Kidney (tissue), 22 donors: ENCODE measurements at places on chromosomes 7 and 10. TPM values are rescaled to one million over a fixed set of nuclear protein-coding genes. Genes with fewer than 3 reads are reported as not detected.
A peak's percentile ranks its signal among the peaks of the same experiment; 100 is the strongest.

- no peak overlapping the region for H3K4me3 ChIP-seq
- H3K4me1 ChIP-seq, result no peaks in the 10 kb centered on the region
- H3K36me3 ChIP-seq, result no peaks in the 10 kb centered on the region
- H3K27me3 ChIP-seq, result no peaks in the 10 kb centered on the region
- H3K27ac ChIP-seq, result no peak overlapping the region
Measured at GRCh38 chr7:84022684-84023308, 171.8 kb downstream of the SEMA3A start.

GRCh38 chr10:91955114-91955513 lies 31.5 kb downstream of the BTAF1 start:
- H3K27ac ChIP-seq, result no peak overlapping the region
- peaks cover 53% of the 10 kb centered on the region for H3K36me3 ChIP-seq
- no peak overlapping the region for H3K4me3 ChIP-seq
- no peaks in the 10 kb centered on the region for H3K4me1 ChIP-seq

DNA sequence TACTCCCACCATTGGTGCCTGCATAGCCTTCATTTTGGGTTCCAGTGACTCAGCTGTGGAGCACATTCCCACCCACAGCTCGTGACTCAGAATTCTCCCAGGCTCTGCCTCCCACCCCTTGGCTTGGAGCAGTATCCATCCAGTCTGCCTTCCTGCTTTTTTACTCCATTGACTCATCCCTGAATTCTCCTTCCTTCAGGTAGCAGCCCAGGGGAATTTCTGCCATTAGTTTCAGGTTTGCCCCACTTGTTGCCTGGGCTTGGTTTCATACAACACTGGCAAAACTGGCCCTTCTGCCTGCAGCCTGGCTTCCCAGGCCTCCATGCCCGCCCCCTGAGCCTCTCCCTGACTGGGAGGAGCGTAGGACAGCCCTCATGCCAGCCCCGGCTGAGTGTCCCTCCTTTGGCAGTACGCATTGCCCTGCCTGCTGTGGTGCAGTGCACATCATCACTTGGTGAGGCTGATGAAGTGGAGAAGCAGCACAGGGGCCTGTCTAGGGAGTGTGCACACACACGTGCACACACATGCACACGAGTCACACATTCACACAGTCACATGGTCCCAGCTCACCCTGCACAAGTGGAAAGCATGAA lies 55.0 kb downstream of the SNX10 start:
- no peaks in the 10 kb centered on the region for H3K36me3 ChIP-seq
- no peak overlapping the region for H3K4me3 ChIP-seq

- no peak overlapping the region for H3K27ac ChIP-seq
- no peaks in the 10 kb centered on the region for H3K27me3 ChIP-seq
- no peak overlapping the region for H3K4me3 ChIP-seq
- no peaks in the 10 kb centered on the region for H3K4me1 ChIP-seq
- peaks cover 53% of the 10 kb centered on the region for H3K36me3 ChIP-seq
Measured at GRCh38 chr10:77979221-77979620, 50.1 kb downstream of the POLR3A start.

DNA sequence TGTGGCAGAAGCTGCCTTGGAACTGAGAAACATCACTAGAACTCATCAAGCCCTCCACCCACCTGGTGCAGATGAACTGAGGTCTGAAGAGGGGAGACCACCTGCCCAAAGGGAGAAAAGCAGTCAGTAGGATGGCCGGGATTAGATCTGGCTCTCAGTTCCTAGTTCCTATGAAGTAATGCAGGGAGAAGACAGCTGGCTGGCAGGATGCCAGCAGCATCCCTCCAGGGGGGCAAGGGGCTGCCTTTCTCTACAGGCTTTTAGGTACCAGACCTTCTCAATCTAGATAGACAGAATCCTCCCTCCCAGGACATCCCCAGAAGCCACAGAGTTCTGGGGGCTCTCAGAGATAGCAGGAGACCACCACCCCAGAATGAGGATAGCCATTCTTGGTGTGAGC lies 7.8 kb downstream of the CRHR2 start:
- DNase-seq, result no peak
- H3K4me1 ChIP-seq, result no peaks in the 10 kb centered on the region
- no peaks in the 10 kb centered on the region for H3K36me3 ChIP-seq
- H3K4me3 ChIP-seq, result no peak overlapping the region

- H3K4me1 ChIP-seq, result no peaks in the 10 kb centered on the region
- no peak overlapping the region for H3K4me3 ChIP-seq
- no peak overlapping the region for H3K27ac ChIP-seq
- H3K27me3 ChIP-seq, result no peaks in the 10 kb centered on the region
Measured at GRCh38 chr7:122673951-122674350, 25.0 kb downstream of the RNF133 start.

GPR141 gene
- total RNA-seq, result 3.3 TPM

DNA sequence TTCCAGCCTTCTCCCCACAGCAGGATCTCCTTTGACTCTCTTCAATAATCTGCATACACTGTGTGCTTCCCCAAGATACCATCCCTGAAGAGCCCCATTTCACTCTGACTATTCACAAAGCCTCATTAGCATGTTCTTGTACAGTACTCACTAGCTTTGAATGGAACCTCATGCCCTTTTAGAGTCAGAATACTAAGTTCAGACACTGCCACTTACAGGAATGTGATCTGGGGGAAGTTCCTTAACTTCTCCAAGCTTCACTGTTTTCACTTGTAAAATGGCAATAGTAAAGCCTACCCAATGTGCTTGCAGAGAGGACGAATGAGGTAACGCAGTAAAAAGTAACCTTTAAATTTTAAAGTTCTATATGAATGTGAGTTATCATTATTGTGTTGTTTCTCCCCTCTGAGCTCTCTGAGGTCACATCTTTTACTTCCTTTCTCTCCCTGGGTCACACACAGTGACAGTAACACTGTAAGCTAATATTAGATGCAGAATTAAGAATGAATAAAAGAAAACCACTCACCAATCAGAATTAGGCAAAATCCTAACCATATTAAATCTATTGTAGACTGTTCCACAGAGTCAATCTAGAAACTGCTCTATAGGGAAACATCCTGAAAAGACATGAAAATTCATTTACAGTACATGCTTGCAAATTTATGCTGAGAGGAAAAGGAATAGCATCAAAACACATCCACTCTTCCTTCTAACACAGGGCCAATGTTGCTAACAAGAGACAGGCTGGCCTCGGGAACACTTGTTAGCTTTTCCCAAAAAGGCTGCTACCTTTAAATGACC lies 64.2 kb upstream of the IL6 start:
- no peak for DNase-seq
- H3K27ac ChIP-seq, result no peak overlapping the region
- peaks cover 2% of the 10 kb centered on the region for H3K4me1 ChIP-seq
- no peaks in the 10 kb centered on the region for H3K36me3 ChIP-seq
- H3K4me3 ChIP-seq, result no peak overlapping the region
- H3K27me3 ChIP-seq, result no peaks in the 10 kb centered on the region

ASB15 gene
- total RNA-seq, result not detected

GRCh38 chr10:104387130-104387888 lies 33.7 kb downstream of the CFAP58 start:
- DNase-seq, result no peak
- no peaks in the 10 kb centered on the region for H3K4me1 ChIP-seq
- H3K27me3 ChIP-seq, result no peaks in the 10 kb centered on the region
- H3K4me3 ChIP-seq, result no peak overlapping the region
- H3K27ac ChIP-seq, result no peak overlapping the region

NKX1-2 gene
- not detected for total RNA-seq

TEX36 gene
- not detected for total RNA-seq

CLEC5A gene
- total RNA-seq, result 2.9 TPM

OR2A7 gene
- total RNA-seq, result 12.3 TPM

- H3K27me3 ChIP-seq, result no peaks in the 10 kb centered on the region
- DNase-seq, result no peak
- H3K4me3 ChIP-seq, result no peak overlapping the region
- H3K4me1 ChIP-seq, result peaks cover 6% of the 10 kb centered on the region
- no peak overlapping the region for H3K27ac ChIP-seq
Measured at GRCh38 chr10:63766745-63767137, 245.5 kb downstream of the REEP3 start.

DNA sequence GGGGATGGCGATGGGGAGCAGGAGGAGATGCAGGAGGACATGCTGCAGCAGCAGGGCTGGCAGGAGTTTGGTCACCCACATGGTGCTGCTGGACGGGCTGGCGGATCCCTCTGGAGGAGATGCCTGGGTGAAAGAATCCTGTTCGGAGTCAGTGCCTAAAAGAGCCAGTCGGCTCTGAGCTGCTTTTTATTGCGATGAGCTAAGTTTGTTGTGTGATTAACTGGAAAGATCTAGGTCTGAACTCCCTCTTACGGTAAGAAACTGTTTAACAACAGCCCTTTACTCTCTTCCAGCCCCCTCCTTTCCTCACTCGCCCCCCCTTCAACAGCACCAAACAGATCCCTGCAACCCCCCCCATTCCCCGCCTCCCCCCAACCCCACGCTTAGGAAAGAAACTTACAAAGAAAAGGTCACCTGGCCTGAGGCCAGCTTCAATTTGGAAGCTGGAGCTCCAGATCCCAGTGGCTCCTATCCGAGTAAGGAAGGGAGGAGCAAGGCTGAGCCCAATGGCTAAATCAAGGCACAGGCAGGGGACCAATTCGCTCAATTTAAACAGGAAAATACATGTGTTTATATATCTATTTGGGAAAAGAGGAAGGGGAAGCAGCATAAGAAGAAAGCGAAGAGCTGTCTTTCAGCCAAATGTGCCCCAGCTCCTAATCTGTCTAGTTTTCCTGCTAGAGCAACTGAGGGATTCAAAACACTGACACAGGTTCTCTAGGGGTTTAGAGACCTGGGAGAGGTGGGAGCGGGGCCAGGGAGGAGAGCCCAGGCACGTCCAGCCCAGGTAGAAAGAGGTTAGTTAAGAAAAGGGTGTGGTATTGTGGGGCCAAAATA lies at the start of gene HGF:
TSS of gene HGF (minus strand) at position 157 of the 837 bp plus-strand sequence. CDS start at position 81, 76 bp downstream.
- peak within 1 kb of the TSS; percentile 69 for H3K4me3 ChIP-seq
- H3K27me3 ChIP-seq, result no peaks in the 10 kb centered on the region
- DNase-seq, result peak; percentile 67
- no peaks in the 10 kb centered on the region for H3K4me1 ChIP-seq
- no peaks in the 10 kb centered on the region for H3K36me3 ChIP-seq

HMX2 gene
- 0.25 TPM for total RNA-seq

CPA4 gene
- 1.1 TPM for total RNA-seq

GRCh38 chr7:48171202-48171601 lies at the start of gene ABCA13:
TSS of gene ABCA13 (plus strand) at chr7:48171458. CDS start at chr7:48171484, 26 bp downstream.
- H3K4me1 ChIP-seq, result no peaks in the 10 kb centered on the region
- H3K27ac ChIP-seq, result no peak within 1 kb of the TSS
- no peaks in the 10 kb centered on the region for H3K27me3 ChIP-seq
- no peak within 1 kb of the TSS for H3K4me3 ChIP-seq
- DNase-seq, result no peak

TECPR1 gene
- total RNA-seq, result 39.5 TPM

DNTT gene
- not detected for total RNA-seq

NEURL1 gene
- total RNA-seq, result 1.2 TPM
